ENCODE measurements at places on chromosomes 16 and 17.

DNA sequence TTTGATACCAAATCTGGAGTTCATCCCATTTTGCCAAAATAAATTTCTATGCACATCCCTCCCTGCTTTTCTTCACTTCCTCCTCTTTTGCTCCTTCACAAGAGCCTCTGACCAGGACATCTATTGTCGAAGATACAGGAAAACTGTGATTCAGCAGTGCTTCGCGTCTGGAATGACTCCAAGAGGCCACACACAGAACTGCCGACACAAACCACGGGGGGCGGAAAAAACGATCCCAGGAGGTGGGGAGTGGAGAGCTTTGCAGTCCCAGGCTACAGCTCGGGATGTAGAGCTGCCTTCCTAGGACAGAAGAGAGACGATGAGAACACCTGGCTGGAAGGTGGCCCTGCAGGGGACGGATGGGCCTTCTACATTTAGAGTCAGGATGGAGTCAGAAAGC, 102.8 kb downstream of the XYLT1 start:
- peak; percentile 54 for DNase-seq

GRCh38 chr17:57762452-57763395, 17.6 kb upstream of the CCDC182 start:
- no peak for DNase-seq

DNA sequence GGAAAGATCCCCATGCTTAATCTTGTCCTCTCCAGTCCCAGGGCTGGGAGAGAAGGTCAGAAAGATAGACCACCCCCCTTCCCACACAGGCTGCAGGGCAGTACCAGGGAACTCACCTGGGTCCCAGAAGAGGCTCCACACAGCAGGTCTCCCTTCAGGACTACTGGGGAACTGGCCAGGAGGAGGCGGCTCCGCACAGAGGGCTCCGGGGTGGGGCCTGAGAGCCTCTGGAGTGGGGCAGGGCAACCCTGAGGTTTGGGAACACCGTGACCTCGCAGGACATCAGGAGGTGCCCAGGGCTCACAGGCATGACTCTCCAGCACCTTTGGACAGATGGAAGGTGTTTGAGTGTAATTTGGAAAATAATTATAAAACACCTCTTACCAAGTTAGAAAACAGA, 11.0 kb downstream of the ABCA3 start:
- no peak for DNase-seq

- no peak for DNase-seq
These were observed 113.5 kb downstream of the CLEC16A start for GRCh38 chr16:11057711-11058345.

All from HEK293T (cell line).